NCI-H1436 (cell line): ENCODE measurements at places on chromosomes 7 and 10.
A peak's percentile ranks its signal among the peaks of the same experiment; 100 is the strongest.

DNA sequence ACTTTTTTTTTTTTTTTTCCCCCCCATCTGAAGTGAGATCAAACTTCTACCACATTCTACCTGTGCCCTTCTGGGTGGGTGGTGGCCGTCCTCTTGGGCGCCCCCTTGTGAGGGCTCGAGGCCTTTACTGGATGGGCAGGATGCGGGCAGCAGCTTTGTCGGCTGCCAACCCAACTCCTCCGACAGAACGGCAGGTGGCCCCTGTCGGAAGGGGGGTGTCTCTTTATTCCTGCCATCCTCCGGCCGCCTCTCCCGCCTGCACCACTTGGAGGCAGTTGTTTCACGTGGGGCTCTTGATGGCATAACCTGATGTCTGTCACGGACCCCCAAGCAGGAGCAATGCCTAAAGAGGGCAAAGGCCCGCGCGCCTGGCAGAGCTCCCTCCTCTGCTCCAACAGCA, 31.0 kb downstream of the AMZ1 start:
- no peak for DNase-seq

DNA sequence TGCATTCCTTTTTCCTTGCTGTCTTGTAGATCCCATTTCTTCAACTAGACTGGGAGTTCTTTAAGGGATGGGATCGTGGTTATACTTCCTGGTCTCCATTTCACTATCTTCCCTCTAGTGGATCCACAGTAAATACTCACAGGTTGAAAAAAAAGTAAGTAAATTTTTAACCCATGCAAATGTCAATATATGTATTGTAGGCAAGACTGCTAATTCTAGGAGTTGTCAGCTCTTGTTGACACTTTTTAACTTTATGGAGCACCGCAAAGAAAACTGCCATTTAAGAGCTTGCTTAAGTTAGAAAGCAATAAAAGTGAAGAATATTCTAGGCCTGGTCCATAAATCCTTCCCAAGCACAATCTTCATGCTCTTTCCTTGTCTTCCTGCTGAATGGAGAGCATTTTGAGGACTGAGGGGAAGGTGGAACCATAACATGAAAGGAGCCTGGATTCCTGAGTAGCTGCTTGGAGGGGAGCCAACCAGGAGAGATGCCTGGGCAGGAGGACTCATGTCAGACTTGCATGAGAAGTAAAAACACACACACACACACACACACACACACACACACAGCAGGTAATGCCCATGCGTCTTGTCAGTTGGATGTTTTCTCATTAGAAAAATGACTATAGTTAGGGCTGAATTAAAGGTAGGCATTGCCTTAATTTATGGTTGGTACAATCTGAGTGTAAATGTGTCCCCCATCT, 32.2 kb downstream of the VWA2 start:
- DNase-seq: no peak

DNA sequence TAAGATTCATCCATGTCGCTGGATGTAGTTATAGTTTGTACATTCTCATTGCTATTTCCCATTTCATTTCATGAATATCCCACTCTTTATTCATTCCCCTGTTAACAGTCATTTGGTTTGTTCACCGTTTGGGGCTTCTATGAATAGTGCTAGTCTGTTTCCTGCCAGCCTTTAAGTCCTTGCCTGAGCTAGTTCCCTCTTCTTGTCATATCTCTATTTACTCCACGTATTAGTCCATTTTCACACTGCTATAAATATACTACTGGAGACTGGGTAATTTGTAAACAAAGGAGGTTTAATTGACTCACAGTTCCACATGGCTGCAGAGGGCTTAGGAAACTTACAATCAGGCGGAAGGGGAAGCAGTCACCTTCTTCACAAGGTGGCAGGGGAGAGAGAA, 56.2 kb downstream of the PLCE1 start:
- DNase-seq: peak; percentile 4

DNA sequence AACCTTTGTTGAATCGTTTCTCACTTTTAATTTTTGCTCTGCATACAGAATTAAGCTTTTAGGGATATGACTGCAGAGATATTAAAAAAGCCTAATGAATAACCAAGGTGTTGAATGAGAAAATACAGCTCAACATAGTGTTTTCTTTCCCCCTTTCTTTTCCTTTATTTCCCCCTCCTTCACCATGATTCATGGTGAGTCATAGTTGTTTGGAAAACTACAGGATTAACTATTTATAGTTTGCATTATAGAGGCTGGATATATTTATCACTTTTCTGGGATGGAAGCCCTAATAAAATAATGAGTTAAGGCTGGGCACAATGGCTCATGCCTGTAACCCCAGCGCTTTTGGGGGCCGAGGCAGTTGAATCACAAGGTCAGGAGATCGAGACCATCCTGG, 115.0 kb downstream of the DNAJB9 start:
- DNase-seq: no peak

- no peak for DNase-seq
Observed at GRCh38 chr10:104013489-104013888, 46.5 kb downstream of the SLK start.

DNA sequence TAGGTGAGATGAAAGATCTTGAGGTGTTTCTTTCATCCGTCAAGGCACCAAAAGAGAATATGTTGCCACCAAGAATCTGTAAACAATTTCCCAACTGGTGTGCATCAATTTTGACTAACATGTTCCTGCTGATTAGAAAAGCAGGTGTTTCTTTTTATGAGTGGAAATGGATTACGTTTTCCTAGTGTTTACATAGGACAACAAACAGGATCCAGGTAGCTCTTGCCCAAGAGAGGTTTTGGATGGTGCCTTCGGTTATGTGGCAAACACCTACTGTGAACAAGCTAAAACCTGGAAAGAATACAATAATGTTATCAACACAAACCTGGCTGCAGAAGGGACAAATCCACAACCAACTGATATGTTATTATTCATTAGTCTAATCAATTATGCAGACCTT, 53.6 kb upstream of the WNT16 start:
- DNase-seq: no peak

DNA sequence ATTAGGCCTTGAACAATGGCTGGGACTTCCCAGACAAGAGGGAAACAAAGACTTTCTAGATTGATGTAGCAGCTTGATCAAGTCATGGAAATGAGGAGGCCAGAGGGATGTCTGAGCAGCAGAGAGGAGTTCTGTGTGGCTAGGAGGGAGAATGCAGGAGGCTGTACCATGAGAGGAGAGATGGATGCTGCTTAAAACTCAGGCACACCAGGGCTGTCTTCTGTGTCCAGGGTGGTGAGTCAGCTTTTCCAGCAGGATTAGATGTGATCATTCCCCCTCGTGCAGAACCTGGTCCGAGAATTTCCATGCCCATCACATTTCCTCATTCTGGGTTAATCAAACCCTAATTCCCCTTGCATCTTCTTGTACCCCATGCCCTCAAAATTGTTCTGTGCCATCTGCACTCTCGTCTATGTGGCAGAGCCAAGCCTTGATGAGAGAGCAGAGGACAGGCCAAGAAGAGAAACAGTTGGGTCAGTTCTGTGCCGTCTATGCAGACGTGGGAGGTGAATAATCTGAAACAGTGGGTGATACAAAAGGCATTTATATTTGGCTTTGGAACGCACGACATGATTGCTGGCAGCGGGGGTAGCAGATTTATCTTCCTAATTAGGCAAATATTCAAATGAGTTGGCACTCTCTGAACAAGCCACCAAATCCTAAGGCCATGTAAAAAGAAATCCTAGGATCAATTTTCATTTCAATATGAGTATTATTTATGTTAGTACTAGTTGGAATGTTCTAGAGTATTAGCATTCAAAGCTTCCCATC, 160.7 kb downstream of the TMEM178B start:
- no peak for DNase-seq

DNA sequence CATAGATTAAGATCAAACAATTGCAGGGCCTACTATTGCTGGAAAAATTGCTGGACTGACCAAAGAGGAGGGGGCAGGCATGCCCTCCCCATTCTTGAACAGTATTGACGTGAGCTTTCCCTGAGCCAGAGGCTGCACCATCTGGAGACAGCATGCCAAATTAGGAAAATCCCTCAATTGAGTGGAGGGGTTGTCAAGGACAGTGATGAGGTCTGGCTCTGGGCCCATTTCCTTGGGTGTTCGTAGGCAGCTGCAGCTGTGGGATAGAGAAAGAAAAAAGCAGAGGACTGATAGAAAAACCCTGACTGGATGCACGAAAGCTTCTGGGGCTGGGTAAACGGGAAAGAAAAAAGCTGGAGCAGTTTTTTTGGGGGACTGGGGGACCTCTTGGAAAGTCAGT, 22.8 kb upstream of the ORC5 start:
- DNase-seq: no peak

- no peak for DNase-seq
Observed at GRCh38 chr7:27198138-27198841, 1.6 kb downstream of the HOXA13 start.

GRCh38 chr10:57338823-57339558, 928.7 kb downstream of the IPMK start:
- peak; percentile 10 for DNase-seq

DNA sequence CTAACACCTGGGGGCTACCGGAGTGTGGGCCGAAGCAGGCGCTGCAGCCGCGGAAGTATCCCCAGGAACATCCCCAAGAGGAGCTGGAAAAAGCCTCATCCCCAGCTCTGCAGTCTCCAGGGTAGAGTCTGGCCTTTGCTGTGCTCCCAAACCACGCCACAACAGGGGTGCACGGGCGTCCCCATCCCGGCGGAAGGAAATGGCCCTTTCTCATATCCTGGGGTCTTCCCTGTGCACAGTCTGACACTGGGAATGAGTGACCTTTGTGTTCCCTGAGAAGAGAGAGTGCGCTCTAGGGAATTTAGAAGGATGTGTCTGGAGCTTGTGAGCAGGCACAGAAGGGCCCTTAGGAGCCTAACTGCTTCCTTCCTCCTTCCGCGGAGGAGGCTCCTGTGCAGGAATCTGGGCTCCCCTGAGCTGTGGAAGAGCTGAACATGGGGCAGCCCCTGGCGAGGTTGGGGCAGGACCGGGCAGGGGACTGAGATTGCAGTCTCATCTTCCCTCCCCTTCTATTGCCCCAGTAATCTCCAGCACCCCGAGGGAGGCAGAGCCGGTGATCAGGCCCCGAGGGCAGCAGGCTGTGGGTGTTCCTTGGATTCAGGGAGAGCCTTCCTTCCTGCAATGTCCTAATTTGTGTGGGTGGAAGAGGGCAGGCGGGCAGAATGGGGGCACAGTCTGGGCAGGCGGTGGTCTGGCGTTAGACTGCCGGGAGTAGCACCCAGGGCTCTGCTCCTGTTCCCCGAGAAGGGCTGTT, 1.3 kb downstream of the REPIN1 start:
- DNase-seq: no peak

DNA sequence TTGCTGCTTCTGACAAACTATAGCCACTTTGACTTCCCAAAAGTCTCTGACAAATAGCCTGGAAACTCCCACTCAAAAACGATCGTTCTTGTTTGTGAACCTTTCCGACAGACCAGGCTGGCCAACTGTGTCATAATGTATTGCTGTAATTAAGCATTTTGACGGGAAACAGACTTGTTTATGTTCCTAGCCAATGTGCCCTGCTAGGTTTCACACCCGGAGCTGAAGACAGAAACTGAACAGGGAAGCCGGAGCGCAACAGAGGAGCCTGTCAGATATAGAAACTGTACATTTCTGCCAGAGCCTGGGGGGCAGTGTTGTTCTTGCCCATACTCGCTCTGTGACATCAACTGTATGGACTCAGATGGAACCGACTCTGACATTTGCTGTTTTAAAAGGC, 55.3 kb upstream of the C7orf33 start:
- no peak for DNase-seq
